ENCODE measurements at places on chromosomes 11 and 22.

- DNase-seq: peak; percentile 64
Observed at GRCh38 chr22:24482575-24482974, 12.6 kb upstream of the UPB1 start.

DNA sequence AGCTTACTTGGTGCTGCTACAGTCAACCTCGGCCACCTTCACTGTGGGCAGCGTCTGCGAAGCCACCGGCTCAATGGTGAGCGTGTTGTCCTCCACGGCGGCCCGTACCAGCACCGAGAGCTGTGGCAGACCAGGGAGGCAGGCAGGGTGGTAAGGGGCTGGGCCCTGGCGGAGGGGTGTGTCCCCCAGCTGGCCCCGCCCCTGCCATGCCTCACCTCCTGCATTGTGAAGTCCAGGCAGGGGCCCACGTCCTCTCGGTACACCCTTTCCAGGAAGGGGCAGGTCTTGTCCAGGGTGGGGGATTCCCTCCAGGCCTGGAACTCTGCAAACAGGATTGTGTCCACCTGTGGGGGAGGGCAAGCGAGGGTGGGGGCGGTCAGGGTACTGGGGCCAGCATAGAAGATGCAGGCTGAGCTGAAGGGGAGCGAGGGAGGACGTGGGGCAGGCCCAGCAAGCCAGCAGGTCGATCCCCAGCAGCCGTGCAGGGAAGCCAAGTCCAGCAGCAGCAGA, 12.8 kb downstream of the RAB3IL1 start:
- DNase-seq: peak; percentile 62

- peak; percentile 53 for DNase-seq
Observed at GRCh38 chr11:841981-842369, 354 bp downstream of the POLR2L start.

GRCh38 chr11:66373265-66373664, 1.7 kb upstream of the SLC29A2 start:
- no peak for DNase-seq

- DNase-seq: no peak
Observed at GRCh38 chr11:96520939-96521338, 131.1 kb downstream of the JRKL start.

DNA sequence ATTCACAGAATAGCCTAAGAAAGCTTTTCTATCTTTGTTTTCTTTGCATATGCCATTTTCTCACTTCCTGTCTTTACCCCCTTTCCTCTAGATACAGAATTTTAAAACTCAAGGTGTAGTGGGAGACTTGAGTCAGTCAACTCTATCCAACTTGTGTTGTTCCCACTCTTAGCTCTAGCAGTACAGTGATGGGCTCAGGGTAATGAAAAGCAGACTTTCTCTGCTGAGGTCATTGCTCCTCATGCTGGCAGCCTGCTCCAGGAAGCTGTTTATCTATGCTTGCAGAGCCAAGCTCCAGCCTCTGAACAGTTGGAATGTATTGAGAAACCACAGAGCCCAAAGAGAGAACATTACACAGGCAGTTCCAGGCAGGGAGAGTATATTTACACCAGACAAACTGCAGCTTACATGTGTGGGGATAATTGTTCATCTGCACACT, 68.1 kb downstream of the CSTPP1 start:
- DNase-seq: peak; percentile 97

GRCh38 chr11:117220568-117220967, 11.3 kb downstream of the PCSK7 start:
- DNase-seq: no peak

GRCh38 chr22:18101536-18101935, 9.1 kb upstream of the TUBA8 start:
- no peak for DNase-seq

DNA sequence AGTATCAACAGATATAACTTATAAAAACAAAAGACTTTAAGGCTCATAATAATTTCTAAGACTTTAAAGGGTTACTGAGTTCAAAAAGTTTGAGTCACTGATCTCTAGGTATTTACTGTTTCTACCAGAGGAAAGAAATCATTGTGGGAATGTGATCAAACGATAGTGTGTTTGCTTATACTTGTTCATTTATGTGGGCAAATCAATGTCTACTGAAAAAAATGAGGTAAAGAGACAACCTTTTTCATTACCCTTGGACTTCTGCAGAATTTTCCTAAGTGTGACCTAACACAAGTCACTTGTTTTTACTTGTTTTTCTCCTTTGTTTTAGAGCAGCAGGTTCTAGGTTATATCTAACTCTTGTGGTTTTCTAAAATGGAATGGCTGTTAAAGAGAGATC, 65.4 kb downstream of the PRR5L start:
- DNase-seq: no peak

DNA sequence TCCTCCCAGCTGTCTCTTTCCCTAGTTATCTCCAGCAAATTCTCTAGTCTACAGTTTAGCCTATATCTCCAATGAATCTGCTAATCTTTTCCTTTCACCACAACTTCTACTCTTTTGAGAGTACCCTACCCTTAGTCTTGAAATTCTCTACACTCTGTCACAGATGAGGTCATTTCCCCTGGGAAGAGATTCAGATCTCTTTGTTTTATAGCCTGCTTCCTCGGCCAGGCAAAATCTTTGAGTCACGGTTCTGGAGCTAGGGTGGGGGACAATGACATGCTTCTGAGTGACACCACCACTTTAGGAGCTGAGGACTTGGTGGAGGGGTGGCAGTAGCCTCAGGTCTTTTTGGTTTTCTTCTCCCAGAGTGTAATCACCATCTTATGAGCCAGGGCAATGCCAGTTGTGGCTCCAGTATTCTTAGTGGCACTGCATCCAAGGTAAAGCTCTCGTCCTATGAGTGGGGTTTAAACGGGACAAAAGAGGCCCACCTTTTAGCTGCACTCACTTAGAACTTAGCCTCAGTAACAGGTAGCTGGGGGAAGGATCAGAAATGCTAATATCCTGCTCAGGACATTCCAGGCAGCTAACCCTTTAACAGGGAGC, 98.5 kb upstream of the RRM1 start:
- peak; percentile 67 for DNase-seq

DNA sequence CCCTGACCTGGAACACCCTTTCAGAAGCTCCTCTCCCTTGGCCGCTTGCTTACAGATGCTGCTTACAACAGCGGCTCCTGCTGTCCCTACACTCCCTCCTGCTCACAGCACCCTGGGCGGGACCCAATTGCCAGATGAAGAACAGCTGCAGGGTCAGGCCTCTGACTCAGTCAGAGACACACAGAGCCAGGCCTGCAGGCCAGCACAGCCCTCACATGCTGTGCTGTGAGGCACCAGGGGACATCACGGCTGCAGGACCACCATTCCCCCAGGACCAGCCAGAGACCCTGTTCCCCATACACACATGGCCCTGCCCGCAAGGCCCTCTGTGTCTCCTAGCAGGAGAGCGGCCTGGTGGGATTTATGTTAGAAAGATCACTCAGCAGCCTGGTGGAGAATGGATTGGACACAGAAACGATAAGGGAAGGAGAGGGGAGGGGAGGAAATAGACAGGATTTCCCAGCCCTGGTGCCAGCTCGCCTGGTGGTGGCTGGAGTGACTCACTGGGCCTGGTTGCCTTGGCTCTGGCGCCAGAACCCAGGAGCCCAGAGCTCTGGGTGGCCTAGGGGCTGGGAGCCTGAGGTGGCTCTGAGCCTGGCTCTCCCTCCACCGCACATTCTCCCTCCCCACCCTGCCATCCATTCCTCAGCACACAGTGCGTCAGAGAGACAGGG, 6.7 kb downstream of the CAPN5 start:
- DNase-seq: peak; percentile 54

GRCh38 chr11:66386171-66387069, 14.9 kb upstream of the SLC29A2 start:
- peak; percentile 91 for DNase-seq

- DNase-seq: no peak
Observed at GRCh38 chr11:124798991-124799347, 1.2 kb downstream of the MSANTD2 start.
